ENCODE measurements at places on chromosomes 1 and 21.

DNA sequence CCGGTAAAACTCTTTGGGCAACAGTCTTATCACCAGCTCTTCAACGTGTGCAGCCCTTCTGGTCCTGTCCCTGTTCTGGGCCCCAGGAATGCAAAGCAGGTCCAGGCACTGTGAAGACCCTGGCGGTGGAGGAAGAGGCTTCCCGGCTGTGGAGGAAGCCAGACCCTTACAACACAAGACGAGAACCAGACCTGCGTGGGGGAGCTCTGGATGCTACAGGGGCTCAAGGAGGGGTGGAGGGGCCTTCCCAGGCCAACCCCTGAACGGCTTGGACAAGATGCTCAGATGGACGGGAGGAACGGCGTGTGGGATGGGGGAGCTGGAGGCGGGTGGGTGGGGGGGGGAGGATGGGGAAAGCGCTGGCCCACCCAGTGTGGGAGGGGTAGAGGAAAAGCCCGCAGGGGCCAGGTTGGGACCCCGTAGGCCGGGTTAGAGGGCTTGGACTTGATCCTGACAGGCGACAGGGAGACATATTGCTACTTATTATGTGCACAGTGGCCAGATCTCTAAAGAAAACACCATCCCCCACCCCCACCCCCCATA, 5.1 kb upstream of the OLIG2 start:
- DNase-seq, result no peak

GRCh38 chr1:17865912-17866739, 111.0 kb downstream of the ACTL8 start:
- DNase-seq, result no peak

- no peak for DNase-seq
Observed at GRCh38 chr21:29481081-29481480, 182.4 kb downstream of the BACH1 start.

GRCh38 chr1:67653304-67653703, 31.7 kb upstream of the GADD45A start:
- DNase-seq, result no peak

GRCh38 chr1:186828611-186829454, at the start of gene PLA2G4A:
Gene PLA2G4A (plus strand): TSS chr1:186828949. CDS start chr1:186854355, 25,406 bp downstream.
- no peak for DNase-seq

DNA sequence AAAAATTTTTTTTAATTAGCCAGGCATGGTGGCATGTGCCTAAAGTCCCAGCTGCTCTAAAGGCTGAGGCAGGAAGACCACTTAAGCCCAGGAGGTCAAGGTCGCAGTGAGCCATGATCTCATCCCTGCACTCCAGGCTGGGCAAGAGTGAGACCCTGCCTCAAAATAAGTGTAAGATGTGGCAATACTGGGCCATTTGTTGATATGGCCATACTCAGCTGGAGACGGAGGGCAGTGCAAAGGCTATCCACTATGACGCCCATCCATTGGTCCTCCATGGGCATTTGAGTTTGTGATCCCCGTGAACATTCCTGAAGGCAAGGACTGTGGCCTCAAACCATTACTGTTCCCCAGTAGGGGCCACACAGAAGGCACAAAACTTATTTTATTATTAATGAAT, 1.5 kb downstream of the CASP9 start:
- DNase-seq, result no peak

DNA sequence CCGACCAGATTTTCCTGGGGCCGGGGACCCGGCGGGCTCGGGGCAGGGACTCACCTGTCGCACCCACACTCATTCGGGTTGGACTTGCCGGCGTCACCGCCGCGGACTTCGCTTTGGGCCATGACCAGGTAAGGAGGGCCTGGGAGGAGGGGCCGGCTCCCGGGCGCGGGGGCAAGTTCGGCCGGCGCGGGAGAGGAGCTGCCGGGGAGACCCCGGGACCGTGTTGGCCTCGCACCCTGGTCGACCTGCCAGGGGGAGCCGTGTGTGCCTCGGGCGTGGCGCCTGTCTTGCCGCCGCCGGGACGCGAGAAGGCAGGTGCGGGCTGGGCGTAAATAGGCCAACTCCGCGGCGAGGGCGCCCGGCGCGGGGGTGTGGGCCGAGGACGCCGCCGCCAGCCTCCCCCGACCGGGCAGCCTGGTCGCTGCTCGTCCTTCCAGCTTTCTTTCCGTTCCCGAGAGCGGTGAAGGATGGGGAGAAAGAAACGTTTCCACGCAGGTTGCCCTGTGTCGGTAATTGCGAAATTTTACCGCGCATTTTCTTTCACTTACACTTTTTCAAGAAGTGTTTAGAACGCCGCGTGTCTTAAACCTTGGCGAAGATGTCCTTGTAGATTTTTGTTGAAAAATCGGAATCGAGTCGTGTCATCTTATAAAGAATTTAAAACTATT, 558 bp downstream of the USP1 start:
- DNase-seq, result peak; percentile 45

GRCh38 chr1:27201295-27201694, 33.1 kb upstream of the WDTC1 start:
- DNase-seq, result no peak

DNA sequence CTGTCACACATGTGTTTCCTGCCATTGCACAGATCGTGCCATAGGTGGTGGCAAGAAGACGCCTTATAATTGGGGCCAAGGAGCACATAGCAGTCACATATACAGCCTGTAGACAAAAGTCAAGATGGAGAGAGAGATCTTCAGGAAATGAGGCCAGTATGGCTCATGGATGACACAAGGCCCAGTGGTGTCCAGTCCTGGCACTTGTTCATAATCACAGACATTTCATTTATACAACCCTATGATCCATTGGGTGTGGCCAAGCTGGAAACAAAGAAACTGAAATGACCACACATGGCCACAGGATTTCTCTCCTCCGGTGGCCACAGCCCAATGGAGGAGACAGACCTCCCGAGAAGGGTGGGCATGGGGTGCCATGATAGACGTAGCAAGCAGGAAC, 78.5 kb upstream of the KAZN start:
- DNase-seq, result no peak

GRCh38 chr1:177274687-177275211, 104.0 kb downstream of the BRINP2 start:
- no peak for DNase-seq

GRCh38 chr1:14899686-14900085, 253.9 kb upstream of the TMEM51 start:
- DNase-seq, result no peak

- no peak for DNase-seq
Observed at GRCh38 chr1:14897997-14898645, 255.4 kb upstream of the TMEM51 start.

DNA sequence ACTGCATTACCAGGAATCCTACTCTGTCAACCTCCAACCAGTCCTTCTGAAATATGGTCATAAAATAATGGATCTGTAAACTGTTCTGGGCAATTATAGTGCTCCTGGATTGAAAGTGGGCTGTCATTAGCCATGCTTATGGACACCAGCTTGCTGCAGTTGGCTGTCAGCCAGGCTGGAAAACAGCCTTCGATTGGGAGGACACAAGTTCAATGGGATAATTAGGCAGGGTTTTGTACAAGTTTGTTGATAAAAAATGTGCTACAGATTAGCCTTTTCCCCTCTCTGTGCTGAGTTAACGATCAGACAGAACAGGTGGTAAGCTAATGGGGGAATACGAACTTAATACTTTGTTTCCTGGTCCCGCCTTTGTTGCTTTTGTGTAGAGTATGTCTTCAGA, 413.9 kb downstream of the DUSP10 start:
- no peak for DNase-seq

GRCh38 chr1:202113690-202114300, 8.9 kb upstream of the GPR37L1 start:
- DNase-seq, result no peak

DNA sequence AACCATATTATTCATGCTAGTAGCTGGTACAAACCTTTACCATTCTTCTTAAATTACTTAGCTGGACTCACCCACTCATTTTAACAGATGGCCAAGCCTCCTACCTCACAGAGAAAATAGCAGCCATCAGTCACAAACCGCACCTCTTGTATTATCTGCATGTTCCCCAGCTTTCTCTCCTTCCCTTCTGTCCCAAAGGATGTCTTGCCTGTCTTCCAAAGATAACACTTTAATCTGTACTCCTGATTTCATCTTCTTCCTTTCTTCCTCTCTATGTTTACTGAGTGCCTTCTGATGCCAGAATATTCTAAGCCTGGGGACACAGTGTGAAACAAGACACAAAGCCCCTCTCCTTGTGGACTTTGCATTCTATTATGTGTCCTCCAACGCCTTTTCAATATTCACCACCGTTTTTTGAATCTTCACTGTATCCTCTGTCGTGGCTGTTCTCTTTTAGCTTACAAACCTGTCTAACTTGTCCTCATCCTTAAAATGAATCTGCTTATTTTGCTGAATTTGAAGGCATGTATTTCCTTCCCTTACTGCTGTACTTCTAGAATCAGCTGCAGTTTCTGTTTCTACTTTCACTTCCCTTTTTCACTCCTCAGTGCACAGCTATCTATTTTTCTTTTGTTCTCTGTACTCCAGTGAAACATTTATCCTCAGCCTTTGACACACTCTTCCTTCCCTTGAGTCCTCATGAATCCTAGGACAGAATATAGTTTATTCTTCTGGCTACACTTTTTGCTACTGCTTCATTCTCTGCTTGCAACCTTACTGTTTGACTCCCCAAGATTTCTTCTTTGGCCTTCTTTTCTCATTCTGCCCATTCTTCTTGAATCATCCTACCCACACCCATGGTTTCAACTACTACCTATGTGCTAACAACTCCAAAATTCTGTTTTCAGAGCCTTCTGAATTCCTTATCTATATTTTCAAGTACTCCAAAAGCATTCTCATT, 216.9 kb upstream of the SAMSN1 start:
- no peak for DNase-seq

- DNase-seq, result no peak
Observed at GRCh38 chr1:185074307-185074706, 28.9 kb downstream of the RNF2 start.

- DNase-seq, result no peak
Observed at GRCh38 chr1:226603022-226603857, 54.7 kb downstream of the STUM start.

DNA sequence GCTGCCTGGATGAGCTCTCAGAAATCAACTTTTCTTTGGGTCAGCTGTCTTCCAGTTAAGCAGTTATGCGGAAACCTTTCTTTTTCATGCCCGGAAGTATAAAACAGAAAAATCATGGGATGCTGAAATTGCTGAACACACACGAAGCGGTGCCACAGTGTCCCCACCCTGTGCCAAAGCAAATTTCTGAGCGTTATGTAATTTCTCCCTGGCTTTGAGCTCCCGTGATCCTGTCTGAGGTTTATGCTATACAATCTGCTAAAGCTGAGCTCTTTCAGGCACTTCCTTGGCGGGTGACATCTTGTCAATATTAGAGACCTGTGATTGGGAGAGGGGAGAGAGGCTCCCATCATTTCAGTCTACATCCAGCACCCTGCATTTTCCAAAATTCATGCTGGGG, 201.7 kb downstream of the ROR1 start:
- no peak for DNase-seq

GRCh38 chr1:18211764-18212163, 104.2 kb downstream of the IGSF21 start:
- DNase-seq, result no peak

GRCh38 chr1:106517224-106517623, 539.2 kb upstream of the PRMT6 start:
- DNase-seq, result no peak

DNA sequence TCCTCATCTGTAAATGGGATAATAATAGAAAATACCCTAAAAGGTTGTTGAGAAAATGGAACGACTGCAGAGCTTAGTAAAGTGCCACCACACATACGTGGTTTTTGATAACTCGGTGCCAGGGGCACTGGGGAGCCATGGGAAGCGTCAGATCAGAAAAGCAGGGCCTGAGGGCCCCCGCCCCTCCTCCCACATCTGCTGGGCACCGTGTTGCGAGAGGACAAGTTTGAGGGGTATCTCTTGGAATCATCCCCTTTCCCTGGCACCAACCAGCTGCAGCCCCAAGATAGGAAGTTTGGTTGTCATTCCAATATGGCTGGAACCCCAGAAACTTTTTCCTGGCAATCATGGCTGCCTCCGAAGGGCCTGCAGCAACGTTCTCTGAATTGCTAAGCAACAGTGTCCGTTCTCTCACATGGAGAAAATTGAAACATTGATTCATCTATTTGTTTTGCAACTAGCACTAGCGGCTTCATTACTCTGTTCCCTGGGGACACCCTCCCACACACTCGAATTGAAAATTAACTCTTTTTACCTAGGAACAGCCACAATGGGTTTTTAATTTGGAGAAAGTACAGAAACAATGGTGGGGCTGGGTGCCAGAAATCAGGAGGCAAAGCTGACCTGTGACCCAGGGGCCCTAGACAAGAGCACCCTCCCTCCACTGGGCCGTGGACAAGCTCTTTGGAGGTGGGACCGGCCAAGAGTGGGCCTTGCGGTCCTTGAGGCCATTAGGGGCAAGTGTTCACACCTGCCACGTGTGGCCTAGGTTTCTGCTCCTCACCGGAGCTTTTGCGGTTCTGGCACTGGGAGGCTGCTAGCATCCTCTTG, 190.0 kb upstream of the VAMP3 start:
- DNase-seq, result no peak

DNA sequence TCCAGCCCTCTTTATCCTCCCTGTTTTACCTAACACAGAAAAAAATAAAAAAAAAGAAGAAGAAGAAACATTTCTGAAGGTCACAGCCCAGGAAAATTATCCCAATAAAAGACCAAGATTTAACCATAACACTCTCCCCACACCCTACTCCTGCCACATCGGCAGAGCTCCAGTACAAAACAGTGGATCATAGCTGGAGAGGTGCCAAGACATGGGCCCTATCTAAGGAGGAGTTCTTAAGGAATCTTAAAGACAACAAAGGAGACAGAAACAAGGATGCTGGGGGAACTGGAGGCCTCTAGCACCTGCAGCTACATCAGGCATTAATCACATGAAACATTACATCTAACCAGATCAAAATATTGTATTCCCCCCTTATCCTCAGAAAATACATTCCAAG, 432.8 kb downstream of the MATN1 start:
- no peak for DNase-seq

GRCh38 chr1:12161324-12161661, 5.5 kb upstream of the TNFRSF1B start:
- no peak for DNase-seq

- no peak for DNase-seq
Observed at GRCh38 chr21:42117967-42118780, 47.1 kb downstream of the UMODL1 start.

- DNase-seq, result no peak
Observed at GRCh38 chr1:39842836-39843235, 40.5 kb downstream of the TRIT1 start.

GRCh38 chr1:21344098-21344749, 54.0 kb upstream of the ECE1 start:
- DNase-seq, result no peak

GRCh38 chr1:241857131-241857530, 9.1 kb downstream of the EXO1 start:
- no peak for DNase-seq
